T-helper 9 cell (primary cell): ENCODE measurements at places on chromosomes 2 and 18.

DNA sequence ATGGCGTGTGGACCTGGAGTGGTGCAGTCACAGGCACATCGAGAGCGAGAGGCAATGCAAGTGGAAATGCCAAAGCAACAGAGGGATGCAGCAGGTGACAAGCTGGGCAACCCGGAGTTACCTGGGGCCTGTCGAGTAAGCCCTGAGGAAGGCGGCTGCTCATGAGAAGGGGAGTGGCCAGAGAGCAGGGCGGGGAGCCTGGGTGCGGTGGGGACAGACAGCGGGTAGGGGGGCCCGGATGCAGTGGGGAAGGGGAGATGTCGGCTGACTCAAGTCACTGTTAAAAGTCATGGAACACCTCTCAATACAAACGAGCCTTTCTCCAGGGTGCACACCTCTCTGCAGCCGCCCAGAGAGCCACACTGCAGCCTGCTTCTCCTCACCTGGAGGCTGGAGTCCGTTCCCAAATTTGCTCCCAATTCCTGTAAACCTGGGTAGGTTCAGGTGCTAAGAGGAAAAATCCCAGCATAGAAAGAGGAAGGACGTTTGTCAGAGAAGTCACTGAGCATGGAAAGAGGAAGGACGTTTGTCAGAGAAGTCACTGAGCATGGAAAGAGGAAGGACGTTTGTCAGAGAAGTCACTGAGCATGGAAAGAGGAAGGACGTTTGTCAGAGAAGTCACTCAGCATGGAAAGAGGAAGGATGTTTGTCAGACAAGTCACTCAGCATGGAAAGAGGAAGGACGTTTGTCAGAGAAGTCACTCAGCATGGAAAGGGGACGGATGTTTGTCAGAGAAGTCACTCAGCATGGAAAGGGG lies 71.7 kb upstream of the TWIST2 start:
- no peak for DNase-seq

DNA sequence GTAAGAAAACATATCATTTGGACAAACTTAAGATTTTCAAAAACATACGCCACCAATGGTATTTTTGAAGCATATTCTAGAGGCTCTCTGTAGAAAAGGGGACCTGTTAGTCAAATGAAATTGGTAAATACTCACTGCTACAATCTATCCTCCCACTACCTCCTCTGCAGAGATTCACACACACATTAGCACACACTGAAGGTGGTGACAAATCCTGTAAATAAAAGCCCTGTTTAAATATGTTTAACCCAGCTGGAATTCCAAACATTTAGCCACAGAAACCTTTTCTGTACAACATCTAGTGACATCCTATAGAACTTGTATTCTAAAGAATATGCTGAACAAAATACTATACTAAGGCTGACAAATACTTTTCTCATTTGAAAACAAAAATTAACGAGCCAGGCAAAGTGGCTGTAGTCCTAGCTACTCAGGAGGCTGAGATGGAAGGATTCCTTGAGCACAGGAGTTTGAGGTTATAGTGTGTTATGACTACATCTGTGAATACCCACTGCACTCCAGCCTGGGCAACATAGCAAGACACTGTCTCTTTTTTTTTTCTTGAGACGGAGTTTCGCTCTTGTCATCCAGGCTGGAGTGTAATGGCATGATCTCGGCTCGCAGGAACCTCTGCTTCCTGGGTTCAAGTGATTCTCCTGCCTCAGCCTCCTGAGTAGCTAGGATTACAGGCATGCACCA lies 25.9 kb downstream of the ALS2 start:
- no peak for DNase-seq

DNA sequence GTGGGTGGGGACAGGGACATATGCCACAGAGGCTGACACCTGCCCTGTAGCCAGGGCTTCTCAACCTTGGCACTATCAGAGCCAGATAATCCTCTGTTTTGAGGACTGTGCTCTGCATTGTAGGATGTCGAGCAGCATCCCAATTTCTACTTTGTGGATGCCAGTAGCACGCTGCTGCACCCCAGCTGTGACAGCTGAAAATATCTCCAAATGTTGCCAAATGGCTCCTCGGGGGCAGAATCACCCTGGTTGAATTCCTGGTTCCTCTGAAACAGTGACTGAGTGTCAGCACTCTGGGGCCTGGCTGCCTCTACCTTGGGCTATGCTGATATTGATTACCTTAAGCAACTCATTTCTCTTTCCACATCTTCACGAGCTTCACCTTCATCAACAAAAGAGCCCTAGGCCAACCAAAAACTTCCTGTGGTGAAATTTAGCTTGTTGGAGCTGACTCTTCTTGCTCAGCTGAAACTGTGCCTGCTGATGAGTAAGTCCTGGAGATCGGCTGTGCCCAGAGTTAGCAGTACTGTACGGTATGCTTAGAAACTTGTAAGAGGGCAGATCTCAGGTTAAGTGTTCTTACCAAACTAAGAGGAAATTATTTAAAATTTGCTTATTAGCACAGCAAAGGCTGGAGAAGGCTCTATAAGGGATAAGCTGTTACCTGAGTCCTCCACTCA lies 138.1 kb downstream of the SEPTIN10 start:
- DNase-seq: no peak

GRCh38 chr2:73307720-73308119 lies 14.4 kb upstream of the EGR4 start:
- DNase-seq: no peak

GRCh38 chr18:35618696-35619095 lies 37.2 kb downstream of the GALNT1 start:
- DNase-seq: no peak

- no peak for DNase-seq
These were observed 23.3 kb upstream of the ST3GAL5 start for GRCh38 chr2:85911814-85912692.

DNA sequence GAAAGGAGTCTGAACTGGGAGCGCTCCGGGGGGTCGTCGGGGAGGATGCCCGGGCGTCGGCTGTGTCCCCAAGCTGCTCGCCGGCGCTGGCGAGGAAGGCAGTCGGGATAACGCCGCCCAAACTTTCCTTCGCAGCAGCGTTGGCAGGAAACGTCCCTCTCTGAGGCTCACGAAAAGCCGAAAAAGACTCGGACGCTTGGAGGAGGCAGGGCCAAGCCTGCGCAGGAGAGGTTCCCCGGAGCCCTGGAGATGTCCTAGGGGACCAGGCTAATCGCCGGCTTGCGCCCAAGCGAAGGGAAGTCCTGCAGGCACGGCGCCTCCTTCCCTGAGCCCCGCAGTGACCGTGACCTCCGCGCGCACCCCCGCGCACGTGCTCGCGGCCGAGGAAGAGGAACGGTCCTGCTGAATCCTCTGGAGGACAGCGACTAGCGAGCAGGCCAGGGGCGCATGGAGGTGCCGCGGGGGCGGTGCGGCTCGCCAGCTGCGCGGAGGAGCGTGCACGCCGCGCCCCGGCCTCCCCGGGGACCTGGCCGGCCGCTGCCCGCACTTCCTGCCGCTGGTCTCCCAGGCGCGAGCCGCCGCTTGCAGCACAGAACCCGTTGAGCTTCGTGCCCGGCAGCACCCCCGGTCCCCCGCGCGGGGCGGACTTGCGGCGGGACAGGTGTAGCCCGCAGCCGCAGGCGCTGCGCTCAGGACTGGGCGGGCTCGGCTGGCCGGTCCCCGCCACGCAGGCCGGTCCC lies at the start of gene SH3RF3:
SH3RF3 (plus strand) TSS at position 590 of the 740 bp plus-strand sequence.
- no peak for DNase-seq

- no peak for DNase-seq
These were observed 272.5 kb downstream of the ZNF407 start for GRCh38 chr18:74869904-74870863.

DNA sequence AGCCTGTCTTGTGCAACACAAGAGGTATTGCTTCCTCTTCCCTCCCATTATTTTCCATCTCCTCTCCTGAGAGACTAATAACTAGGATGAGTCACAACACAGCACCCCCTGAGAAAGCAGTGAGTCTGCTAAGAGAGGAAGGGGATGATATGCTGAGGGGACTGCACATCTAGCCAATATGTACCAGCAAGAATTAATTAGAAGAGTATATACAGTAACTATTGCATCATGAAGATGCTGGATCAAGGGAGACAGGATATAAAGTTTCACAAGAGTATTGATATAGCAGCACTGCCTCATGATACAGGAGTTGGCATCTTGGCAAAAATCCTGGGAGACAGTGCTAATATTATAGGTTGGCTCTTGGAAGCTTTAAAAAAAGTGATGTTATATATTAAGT lies 289.9 kb upstream of the RBMS1 start:
- DNase-seq: no peak

- DNase-seq: no peak
These were observed 35.4 kb downstream of the MBP start for GRCh38 chr18:77096936-77097886.

DNA sequence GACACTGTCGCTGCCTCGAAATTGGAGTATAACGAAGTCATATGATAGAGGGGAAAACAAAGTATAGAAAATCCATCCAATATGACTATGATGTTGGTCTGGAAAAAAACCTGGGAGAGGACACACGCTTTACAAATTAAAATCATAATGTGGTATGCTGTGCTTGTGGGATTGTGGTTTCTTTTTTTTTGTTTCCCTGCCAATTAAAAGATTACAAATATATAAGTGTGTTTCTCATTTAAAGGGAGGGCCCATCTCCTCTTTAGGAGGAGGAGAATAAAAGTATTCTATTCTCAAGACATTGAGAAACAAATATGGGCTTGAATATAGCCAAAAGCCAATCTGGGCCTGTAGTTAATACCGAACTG lies 86.6 kb downstream of the EPHA4 start:
- no peak for DNase-seq

DNA sequence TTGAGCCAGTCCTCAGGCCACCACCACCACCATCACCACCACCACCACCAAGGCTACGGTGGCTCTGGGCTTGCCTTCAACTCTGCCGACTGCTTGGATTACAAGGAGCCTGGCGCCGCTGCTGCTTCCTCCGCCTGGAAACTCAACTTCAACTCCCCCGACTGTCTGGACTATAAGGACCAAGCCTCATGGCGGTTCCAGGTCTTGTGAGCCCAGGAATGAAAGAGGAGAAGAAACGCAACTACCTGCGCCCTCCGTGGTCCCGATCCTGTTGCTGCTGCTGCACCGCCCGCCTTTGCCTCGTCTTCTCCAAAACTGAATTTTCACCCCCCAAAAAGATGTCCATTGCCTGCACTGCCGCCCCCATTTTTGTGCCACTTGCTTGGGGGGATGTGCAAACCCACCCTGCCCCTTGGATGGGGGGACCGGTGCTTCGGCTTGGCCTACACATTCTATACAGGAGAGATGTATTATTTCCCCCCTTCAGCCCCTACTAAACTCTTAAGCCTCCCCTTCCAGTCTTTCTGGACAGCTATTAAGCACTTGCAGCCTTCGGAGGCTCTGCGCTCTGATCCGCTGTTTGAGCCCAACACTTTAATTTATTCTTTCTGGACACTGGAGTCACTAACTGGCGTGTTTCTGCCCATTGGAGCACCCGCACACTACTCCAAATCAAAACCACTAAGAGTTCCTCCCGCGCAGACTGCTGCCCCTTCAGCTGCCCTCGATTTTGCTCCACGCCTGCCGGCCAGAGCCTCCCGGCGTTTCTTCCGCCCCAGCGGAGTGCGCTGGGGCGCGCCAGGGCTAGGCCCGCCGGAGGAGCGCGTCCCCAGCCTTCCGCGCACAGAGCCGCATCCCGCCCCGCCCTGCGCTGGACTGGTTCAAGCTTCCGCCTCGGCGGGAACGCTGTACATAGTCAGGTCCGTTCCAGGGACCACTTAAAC lies 5.7 kb downstream of the OTX1 start:
- no peak for DNase-seq

- no peak for DNase-seq
These were observed 241.0 kb downstream of the FSIP2 start for GRCh38 chr2:185979546-185980071.

- no peak for DNase-seq
These were observed 69.2 kb downstream of the EHBP1 start for GRCh38 chr2:62774555-62775366.

DNA sequence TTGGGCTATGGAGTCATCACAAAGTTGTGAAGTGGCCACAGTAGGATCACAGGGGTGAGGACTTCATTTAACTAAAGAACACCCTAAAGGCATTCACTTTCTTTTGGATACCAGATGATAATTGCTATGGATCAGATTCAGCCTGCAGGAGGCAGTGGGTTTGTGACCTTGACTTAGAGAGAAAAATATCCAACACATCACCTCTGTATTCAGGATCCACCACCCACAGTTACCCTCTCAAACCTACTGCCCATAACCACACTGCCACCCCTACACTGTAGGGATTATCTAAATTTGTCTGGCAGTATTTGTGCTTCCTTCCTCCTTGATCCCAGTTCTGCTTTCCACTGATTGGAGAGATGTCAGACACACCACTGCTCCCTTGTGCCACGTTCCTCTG lies 269.4 kb downstream of the MYCN start:
- no peak for DNase-seq

DNA sequence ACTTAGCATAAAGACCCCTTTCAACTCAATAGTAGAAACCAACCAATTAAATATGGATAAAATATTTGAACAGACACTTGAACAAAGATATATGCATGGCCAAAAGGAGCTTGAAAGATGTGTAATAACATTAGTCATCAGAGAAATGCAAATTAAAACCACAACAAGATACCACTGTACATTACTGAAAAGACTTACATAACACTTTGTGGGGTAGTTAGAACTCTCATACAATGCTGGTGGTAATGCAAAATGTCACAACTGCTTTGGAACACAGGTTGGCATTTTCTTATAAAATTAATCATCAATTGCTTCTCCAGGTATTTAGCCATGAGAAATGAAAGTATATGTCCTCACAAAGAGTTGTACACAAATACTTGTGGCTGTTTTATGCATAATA lies 60.7 kb downstream of the TTC27 start:
- DNase-seq: no peak

DNA sequence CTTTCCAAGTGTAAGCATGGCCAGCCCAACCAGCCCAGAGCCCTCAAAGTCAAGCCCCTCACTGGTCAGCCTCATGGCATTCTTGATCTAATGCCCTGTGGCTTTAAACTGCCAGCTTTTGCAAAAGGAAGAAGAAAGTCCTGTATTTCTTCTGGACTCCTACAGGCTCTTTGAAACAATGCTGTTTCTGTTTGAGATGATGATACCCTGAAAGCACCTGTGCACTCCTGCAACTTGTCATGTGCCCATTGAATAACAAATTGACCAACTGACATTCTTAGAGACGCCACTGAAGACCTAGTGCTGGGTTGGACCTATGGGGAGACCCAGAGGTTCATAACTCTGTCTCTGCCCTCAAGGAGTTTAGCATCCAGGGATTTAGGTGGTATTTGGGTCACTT lies 82.0 kb upstream of the MSH2 start:
- DNase-seq: no peak

DNA sequence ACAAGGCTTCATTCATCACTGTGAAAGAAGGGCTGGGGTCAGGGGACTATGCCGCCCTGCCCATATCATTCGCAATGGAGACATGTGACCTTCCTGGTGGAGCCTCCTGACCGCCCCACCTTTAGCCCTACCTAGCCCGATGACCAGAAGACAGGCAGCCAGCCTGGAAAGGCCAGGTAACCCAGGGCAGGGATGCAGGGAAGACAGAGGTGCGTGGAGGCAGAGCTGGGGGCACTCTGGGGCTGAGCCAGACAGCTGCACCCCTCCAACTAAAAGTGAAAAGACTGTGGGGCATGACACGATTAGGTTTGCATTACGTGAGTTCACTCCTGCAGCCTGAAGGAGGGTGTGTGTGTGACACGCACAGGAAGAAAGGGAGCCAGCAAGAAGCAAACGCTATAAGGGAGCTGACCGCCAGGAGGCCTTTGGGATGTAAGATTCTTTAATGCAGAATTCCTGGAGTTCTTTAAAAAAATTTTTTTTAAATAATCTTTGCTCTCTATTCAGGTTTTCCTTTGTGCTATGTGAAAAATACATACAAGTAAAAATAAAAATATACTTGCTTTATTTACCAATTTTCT lies 3.7 kb upstream of the HES6 start:
- no peak for DNase-seq

- no peak for DNase-seq
These were observed 77.0 kb upstream of the CNGA3 start for GRCh38 chr2:98269274-98269673.
